ENCODE measurements at places on chromosomes 2 and 18.

- no peak for DNase-seq
Measured at GRCh38 chr18:66727991-66728390, 124.1 kb upstream of the CDH19 start.

GRCh38 chr18:22335731-22336198 is 82.0 kb downstream of the CTAGE1 start:
- DNase-seq: no peak

DNA sequence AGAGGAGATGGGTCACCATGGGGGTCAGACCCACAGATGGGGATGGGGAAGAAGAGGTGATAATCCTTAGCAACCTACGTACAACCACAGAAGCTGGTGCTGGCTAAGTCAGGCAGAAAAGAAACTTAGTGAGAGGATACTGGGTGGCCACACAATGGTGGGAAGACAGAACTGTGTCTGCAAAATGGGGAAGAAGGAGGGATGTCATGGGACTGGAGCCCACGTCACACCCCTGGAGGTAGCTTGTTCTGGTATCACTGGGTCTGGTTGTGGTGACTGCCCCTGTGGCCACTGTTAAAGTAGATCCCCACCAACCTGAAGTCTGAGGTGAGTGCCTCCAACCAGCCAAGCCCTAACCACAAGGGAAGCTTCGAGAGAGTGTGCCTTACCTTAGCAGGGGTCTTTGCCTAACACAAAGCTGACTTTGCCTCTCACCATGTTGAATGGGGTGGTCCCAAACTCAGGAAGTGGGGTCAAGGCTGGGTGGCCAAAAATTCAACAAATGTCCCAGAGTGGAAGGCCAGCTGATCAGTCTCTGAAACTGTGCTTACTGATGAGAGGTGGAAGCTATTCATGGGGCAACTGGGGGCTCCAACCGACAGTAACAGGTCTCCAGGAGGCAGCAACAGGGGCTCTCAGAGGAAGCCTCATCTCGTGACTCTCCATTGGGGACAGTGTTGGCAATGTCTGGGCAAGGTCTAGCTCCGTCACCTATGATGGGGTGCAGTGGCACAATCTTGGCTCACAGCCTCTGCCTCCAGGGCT is 64.8 kb upstream of the SLC1A4 start:
- no peak for DNase-seq

GRCh38 chr18:564708-565561 is 15.2 kb upstream of the CETN1 start:
- DNase-seq: no peak

DNA sequence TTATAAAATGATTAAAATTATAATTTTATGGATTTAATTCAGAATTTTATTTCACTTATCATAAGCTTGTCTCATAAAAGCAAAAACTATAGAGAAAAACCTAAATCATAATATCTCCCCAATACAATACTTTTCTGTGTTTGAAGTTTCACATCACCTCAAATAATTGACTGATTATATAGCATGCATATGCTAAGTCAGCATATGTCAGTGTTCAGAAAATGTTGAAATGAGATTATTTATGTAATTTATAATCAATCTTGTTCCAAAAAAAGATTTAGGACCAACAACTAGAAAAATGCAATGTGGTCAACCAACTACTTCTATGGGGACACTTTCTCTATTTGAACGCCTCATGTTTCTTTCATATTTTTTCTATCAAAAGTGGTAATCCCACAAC is 902.6 kb downstream of the CPS1 start:
- no peak for DNase-seq

DNA sequence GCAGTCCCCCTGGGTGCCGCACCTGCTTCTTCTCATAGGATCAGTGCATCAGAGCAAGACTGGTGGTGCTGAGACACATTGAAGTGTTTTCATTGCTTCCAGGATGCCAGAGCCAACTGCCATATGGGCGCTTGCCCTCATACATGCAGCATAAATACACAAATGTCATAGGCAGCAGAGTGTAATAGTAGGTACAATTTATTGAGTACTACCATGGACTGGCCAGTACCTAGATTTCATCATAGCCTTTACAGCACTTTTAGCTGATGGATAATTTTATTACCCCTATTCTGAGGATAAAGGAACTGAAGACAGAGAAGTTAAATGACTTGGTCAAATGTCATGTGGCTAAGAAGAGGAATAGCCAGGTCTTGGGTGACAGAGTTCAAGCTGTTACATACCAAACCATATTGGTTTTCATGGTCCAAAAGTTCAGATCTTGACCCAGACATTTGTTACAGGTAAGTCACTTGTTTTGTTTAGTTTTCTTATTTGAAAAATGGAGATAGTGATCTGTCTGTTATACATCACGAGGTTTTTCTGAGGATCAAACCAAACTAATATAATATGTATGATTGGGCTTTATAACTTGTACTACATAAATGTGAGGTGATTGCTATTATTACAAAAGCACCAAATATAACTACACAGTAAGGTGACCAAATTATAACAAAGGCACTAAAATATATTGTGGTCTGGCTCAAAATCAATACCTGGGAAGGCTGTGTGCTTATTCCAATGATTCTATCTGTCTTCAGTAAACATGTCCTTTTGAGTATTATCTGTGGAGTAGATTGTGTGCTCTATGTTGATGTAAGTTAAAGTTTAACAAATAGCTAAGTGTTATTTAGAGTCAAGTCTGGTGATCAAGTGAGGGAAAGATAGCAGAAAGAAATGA is 151.9 kb upstream of the CYRIA start:
- no peak for DNase-seq

DNA sequence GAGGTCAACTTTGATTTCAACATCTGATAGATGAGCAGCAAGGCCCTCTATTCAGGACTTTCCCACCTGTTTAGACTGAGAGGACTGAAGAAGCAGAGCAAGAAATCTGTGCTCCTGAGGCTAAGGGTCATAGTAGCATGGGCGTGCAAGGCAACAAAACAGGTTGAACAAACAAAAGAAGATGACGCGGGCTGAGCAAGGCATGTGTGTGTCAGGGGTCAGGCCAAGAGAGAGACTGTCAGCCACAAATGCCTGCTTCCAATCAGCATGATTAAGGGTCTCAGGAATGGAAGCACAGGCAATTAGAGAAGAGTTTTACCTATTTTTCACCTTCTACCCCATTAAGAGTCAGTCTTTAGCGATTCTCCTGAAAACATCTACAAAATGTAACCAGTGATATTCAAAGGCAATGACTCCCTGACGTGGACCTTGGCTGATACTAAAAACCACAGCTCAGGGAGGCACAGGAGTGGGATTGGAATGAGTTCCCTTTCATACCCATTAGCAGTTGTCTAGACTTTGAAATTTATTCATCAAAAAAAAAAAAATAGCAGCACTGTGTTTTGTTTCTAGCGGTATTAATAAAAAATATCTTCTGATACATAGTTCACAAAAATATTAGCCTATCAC is 81.9 kb downstream of the DYNAP start:
- no peak for DNase-seq

- no peak for DNase-seq
Measured at GRCh38 chr2:140775411-140775810, 1355.4 kb downstream of the LRP1B start.

- DNase-seq: no peak
Measured at GRCh38 chr18:58966005-58966677, 101.5 kb downstream of the ZNF532 start.

GRCh38 chr2:240298117-240298790 is 137.2 kb upstream of the GPC1 start:
- DNase-seq: no peak

GRCh38 chr2:26462100-26462499 is 15.8 kb downstream of the OTOF start:
- DNase-seq: no peak

DNA sequence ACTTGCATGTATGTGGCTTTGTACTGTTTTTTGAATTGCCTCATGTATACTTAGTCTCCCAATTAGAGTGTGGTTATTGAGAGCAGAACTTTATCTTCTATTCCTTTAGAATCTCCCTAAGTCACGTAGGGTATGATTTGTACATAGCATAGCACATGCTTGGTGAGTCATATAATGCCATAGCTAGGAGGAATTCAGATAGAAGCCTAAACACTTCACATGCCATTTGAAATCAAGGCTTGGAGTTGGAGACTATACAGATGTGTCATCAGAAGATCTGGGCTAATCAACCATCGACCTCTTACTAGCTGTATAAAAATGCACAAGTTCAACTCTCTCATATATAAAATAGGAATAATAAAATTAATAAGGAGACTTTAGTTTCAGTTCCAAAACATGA is 222.6 kb upstream of the ST6GAL2 start:
- no peak for DNase-seq

GRCh38 chr2:99325384-99325783 is 10.7 kb downstream of the TXNDC9 start:
- no peak for DNase-seq

- DNase-seq: no peak
Measured at GRCh38 chr18:50590593-50590992, 30.7 kb downstream of the MAPK4 start.

GRCh38 chr2:200469708-200470211 is 40.1 kb downstream of the KCTD18 start:
- DNase-seq: no peak
